ENCODE measurements at places on chromosomes 7 and 10.
A peak's percentile ranks its signal among the peaks of the same experiment; 100 is the strongest.

DNA sequence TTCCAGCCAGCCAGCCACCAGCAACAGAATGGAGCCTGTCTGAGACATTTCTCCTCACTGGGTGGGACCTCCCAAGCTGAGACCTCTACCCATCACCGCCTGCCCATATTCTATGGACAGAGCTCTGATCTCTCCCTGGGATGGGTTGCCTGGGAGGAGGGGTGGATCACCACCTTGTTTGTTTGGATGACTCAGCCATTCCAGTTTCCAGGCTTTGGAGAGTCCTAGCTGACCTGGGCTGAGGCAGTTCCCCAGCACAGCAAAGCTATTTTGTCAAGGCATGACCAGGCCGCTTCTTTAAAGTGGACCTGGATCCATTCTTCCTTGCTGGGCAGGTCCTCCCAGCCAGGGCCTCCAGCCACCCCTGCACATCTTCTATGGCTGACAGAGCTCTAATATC is 982.3 kb downstream of the DNAJB9 start:
- no peak for DNase-seq

DNA sequence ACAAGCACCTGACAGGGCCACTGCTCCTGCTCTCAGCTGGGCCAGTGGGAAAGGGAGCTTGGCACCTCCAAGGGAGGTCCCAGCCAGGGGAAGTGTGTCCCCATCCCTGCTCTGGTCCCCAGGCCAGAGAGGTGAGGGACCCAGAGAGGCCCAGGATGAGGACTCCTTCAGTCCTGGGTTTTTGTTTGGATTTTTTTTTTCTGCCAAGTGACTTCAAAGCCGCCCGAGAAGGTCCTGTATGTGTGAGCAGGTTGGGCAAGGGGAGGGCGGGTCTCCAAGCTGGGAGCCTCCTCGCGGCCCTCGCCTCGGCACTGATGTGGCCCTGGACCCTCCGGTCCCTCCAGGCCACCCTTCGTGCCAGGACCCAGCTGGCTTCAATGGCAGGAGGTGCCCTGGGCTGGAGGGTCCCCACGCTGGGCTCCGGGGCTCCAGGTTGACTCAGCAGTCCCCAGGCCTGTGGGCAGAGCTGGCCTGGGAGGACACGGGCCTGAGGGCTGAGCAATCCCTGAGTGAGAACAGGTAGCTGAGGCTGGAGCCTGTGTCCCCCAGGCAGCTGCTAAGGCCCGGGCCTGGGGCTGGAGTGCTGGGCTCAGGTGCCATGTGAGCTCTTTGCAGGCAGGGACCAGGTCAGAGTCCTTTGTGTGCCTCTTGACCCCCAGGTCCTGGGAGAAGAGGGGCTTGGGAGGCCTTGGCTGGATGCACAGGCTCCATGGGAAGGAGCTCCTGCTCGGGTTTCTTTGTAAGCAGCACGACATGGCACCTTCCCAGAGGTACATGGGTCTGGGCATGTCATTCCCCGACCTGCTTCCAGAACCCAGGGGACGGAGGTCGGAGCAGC is 140.6 kb downstream of the FAM53B start:
- DNase-seq, result no peak

DNA sequence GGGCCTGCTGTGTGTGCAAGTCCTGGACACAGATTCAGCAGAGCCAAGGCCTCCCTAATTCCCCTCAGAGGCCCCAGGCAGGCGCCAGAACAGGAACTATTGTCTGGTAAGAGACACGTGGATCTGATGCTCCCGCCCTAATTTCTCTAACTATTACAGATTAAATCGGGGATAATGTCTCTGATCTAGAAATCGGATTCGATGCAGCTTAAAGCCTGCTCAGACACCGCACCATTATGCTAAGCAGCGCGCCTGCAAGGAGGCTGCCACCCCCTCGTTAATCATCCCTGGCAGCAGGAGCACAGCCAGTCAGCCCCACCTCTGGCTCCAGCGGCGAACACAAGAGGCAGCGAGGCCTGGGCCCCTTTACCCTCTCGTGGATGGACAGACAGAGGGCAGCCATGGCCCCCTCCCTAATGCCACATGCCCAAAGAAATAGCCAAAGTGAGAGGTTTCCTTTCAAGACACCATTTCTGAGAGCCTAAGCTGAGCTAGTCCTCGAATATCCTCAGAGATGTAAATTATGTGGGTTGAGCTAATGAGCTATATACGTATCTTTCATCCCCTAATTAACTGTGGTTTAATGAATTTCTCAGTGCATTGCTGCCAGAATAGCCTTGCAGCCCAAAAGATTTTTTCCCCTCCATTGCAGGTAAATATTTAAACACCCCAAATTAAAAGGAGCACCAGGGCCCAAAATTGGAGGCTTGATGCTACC is 122.1 kb downstream of the GRID1 start:
- no peak for DNase-seq

DNA sequence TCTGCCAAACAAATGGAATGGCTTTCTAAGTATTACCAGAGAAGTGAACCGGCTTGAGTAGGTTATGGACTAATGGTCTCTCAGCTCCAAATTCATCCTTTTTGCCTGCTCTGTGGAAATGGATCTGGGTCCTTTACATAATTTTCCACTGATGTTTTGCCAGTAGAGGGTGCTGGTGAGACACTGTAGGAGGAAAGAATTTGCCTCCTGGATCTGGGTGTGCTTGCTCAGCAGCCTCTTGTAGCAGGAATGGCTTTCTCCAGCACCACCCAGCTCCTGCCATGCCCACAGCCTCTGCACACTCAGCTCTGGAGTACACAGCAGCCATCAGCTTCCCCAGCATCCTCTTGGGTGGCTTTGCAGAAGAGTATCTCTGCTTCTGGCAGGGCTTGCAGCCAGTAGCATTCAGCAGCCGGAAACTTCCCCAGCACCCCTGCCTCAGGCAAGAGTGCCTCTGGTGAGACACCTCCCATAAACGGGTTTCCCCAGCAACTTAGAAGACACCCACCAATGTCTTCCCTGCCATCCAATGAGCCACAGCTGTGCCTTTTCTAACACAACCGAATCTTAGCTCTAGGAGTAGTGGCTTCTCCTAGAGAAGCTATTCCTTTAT is 235.0 kb upstream of the PLPP4 start:
- no peak for DNase-seq

DNA sequence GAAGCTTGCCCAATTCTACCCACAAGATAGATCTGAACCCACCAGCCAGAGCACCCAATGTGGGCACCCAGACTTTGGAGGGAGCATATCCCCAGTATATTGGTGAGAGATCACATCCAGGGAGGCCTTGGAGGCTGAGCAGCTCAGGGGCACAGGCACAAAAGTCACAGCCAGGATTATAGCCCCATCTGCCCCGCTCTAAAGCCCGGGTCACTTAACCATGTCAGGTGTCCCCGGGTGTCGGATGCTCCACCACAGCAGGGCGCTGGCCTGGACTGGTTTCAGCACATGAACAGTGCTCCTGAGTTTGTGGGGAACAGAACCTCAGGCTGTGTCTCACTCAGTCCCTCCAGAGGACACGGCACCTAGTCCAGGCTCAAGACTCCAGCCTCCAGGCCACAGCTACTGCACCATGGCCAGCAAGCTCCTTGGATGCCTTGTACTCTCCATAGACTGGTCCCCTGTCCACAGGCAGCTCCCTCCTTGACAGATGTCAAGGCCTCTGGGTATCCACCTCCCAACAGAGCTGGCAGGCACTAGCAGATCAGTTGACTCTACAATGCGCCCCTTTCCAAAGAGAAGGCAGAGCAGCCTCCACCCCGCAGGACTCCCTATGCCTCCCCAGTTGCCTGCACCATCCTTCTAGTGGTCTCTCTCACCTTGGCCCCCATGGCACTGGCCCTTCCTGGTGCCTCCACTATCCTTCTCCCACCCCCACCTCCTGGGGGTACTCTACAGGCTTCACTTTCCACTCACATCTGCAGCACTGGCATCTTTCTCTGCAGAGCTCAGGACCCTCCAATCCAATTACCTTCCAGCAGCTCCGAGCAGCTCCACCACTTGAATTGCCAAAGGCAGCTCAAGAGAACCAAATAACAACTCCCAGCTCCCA is 306.0 kb downstream of the GRID1 start:
- DNase-seq, result no peak

DNA sequence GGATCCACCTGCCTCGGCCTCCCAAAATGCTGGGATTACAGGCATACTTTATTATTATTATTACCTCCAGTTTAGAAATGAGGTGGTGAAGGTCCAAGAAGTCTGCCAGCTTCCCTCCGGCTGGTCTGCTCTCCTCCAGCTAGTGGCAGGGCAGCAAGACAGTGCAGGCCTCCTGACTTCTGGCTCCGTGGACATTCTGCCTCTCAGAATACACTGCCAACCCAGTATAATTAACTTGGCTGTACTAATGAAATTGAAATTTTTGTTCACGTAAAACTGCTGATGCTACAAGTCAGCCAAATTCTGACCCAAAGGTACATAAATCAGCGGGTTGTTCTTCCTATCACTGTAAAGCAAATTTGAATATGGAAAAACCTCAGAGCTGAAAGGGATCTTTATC is 7.6 kb upstream of the PDE1C start:
- DNase-seq, result no peak

DNA sequence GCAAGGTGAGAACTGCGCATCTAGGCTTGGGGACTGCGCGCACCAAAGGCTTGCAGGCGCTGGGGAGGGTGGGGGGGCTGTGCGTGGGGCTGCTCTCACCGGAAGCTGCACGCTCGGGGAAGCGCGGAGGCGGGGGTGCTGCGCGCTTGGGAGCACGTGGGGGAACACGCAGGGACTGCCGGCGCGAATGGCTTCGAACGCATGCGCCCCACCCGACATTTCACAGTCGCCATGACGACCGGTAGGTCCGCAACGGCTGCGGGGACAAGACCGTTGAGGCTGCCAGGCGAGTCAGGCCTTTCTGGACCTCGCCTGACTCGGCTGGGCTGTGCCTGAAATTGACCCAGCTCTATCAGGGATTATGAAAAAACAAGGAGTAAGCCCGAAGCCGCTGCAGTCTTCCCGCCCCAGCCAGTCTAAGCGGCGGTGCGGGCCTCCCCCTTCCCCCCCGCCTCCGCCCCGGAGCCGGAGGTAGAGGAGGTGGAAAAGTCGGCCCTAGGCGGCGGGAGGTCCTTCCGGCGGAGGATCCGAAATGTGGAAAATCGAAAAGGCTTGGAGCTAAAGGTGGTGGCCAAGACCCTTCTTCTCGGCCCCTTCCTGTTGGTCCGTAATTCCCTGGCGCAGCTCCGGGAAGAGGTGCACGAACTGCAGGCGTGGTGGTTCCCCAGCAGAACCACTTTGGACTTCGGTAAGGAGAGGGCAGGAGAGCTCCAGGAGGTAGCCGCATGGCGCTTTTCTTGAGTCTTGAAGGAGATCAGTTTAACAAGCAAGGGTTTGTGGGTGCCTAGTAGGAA is 34.9 kb upstream of the STEAP1 start:
- DNase-seq, result no peak

DNA sequence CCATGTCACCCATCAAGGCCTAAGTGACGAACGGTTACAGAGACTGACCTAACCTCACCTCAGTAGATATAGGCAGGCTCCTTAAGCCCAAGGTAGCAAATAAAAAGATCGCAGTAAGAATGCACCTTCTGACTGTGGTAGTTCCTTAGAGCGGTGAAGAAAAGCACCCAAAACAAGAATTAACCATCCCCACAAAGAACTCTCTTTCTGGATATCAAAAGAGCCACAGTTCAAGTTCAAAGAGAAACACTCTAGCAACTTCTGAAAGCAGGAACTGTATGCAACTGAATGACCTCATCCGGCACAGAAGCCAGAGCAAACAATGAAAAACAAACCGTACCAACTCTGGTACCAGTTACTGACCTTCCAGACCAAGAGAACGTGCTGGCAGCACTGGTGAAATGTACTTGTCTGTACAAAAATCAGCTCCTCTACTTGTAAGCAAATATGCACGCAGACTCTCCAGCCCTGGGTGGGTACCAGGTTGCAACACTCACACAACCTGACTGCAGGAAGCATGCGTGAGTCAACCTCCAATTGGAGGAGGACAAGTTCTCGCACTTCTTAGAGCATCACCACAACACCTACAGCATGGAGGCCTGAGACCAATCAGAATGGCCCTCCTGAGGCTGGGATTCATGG is 202.7 kb downstream of the FAM107B start:
- peak; percentile 45 for DNase-seq

GRCh38 chr10:119113751-119114732 is 10.1 kb downstream of the DENND10 start:
- no peak for DNase-seq

DNA sequence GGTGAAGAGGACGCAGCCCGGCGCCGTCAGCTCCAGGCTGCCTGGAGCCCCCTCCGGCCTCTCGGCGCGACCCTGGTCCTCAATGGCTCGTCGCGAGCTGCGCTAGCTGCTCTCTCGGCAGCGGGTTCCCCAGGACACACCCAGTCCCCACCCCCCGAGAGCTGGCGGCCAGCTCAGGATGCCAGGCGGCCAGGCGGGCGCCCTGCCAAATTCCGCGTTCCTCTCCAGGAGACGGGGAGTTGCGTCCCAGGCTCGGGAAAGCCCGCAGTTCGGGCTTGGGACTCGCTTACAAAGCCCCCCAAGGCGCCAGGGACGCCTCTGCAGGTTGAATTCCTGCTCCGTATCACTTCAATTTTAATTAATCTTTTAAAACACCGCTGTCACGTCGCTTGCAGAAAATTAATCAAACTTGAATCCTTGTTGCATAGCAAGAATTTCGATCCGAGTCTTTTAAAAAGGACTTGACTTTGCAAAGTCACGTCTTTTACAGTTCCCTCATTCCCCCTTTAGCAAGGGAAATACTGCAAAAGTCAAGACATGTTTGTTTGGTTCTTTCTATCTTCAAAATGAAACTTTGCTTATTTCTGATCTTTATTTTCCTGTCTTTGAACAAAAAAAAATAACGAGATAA is 28.2 kb downstream of the SKIDA1 start:
- DNase-seq, result no peak

DNA sequence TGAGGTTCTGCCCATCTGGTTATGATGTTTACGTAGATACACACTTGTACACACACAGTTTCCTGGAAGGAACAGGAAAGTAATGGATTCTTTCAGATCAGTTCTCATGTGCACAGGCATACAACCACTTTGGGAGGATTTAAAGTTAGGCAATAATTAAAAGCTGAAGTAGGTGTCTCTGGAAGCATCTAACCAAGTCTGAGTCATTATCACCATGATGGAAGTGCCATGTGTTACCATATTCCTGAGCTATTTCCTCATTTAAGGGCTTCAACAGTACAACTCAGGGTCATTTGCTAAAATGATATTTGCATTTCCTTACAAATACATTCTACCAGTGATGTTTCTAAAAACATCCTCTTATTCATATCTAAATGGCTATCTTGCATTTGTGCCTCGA is 41.4 kb upstream of the BET1 start:
- no peak for DNase-seq

DNA sequence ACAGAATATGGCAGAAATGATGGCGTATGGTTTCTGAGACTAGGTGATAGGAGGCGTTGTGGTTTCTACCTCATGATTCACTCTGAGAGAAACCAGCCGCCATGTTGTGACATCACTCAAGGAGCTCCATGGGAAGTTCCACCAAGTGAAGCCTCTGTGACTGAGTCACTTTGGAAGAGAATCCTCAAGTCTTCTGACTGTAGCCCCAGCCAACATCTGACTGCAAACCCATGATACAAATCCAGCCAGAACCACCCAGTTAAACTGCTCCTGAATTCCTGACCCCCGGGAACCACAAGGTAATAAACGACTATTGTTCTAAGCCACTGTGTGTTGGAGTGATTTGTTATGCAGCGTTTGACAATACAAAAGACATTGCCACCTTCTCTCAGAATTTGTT is 91.1 kb upstream of the CARD11 start:
- no peak for DNase-seq

Data from stimulated activated CD8-positive, alpha-beta memory T cell treated with anti-CD3 and anti-CD28 coated beads, Interleukin-15, amount 100 ng/mL, for 4 hours (primary cell).